ENCODE measurements at places on chromosomes 2 and 18. TPM values are rescaled to one million over a fixed set of nuclear protein-coding genes. Genes with fewer than 3 reads are reported as not detected.

DNA sequence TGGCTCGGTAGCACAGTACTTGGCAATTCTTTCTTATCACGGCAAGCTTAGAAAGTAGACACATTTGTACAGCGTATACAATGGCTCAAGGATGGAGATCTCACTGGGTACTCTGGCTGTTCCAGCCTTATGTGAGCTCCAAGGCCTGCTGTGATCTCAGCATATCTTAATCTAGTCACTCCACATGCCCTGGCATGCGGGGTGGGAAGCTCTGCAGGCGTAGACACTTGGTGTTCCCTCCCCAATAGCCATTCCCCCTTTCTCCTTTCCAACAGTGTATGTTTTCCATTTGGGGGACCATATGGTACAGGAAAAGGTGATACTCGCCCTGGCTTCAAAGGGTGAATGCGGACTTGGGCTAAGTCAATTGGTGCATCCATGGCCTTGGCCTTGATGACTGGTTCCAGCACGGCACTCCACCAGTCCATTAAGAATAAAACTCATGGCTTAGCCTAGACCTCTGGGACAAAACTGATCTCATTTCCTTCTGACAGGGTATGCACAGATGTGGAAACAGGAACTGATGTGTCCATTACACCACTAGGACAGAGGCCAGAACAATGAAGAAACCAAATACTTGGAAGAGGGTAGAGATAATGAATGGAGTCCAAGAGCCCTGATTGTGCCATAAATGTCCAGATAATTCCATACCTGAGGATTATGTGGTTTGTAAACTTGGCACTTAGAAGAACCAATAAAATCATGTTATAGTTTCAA, 28.4 kb downstream of the TGIF1 start:
- no peak for DNase-seq

DNA sequence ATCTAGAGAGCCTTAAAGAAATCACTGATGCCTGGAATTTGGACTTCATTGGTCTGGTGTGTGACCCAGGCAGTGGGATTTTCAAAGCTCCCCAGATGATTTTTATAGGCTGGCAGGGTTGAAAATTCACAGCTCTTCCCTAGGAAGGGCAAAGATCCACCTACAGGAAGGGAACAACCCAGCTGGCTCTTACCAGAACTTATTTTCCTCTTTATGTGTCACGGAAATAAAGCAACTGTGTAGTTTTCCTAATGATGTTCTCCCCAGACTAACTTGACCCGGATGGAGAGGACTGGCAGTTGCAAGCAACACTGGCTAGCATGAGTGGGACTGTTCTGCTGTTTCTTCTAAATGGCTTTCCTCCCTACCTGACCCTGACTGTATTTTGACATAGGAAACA, 235.6 kb downstream of the ALPK2 start:
- no peak for DNase-seq

- no peak for DNase-seq
Observed at GRCh38 chr2:212814941-212815340, 276.3 kb upstream of the ERBB4 start.

AFTPH gene
- 39.0 TPM for total RNA-seq

RNF144A gene
- 79.9 TPM for total RNA-seq

- DNase-seq, result no peak
Observed at GRCh38 chr2:147521936-147522335, 322.9 kb upstream of the ACVR2A start.

COLEC11 gene
- not detected for total RNA-seq

- no peak for DNase-seq
Observed at GRCh38 chr2:83850071-83850725, 608.9 kb downstream of the SUCLG1 start.

HNMT gene
- 0.15 TPM for total RNA-seq

MYO5B gene
- 0.72 TPM for total RNA-seq

DNA sequence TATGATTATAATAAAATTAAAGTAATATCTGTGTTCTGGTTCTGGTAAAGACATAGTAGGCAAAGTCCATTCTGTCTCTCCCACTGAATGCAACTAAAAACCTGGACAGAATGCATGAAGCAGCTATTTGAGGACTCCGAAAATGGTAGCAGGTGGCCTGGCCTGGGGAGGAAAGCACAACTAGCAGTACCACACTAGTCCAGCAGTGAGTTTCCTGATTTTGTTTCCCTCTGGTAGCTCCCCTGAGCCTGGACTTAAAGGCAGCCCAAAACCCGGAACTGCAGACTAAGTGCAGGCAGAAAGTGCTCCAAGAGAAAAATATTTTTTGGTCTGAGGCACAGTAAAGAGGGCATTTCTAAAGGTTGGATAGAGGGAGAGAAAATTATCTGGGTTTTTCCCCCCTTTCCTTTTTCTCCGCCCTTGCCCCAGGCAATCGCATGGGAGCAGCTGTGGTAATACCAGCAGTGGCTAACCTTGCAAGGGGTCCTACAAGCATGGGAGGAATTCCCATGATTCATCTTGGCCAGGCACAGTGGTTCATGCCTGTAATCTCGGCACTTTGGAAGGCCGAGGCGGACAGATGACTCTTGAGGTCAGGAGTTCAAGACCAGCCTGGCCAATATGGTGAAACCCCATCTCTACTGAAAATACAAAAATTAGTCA, 32.3 kb downstream of the ASXL2 start:
- DNase-seq, result no peak

DNA sequence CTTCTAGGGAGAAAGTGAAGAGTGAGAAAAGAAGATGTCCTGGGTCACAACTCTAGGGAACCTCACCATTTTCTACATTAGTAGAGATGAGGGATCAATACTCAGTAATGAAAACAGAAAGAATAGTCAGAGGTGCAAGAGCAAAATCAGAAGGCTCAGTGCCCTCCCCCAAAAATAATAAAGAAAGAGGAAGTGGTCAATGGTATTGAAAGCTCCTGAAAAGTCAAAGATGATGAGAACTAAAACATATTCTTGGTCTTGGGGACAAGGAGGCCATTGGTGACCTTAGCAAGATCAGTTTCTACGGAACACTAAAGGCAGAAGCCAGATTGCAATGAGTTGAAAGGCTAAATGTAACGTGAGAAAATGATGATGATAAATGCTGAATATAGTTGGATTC, 24.5 kb upstream of the MYO1B start:
- no peak for DNase-seq

DNA sequence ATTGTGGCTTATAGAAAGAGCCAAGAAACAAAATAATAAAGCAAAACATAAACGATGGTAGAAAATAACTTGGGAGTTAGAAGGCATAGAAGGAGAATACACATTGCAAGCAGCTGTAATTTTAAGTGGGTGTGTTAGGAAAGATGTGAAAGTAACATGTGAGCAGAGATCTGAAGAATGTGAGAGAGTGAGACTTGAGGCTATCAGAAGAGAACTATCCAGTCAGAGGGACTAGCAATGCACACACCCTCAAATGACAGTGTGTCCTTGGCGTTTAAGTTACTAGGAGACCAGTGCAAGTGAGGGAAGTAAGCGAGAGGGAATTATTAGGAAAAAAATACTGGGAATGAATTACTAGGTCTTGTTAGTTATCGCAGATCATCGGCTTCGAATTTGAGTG, 304.9 kb downstream of the DSEL start:
- DNase-seq, result no peak

GRCh38 chr18:14927701-14928100, 179.7 kb downstream of the ANKRD30B start:
- DNase-seq, result no peak

TSPYL6 gene
- total RNA-seq, result not detected

- DNase-seq, result no peak
Observed at GRCh38 chr2:150160058-150160457, 327.4 kb downstream of the RND3 start.

DNA sequence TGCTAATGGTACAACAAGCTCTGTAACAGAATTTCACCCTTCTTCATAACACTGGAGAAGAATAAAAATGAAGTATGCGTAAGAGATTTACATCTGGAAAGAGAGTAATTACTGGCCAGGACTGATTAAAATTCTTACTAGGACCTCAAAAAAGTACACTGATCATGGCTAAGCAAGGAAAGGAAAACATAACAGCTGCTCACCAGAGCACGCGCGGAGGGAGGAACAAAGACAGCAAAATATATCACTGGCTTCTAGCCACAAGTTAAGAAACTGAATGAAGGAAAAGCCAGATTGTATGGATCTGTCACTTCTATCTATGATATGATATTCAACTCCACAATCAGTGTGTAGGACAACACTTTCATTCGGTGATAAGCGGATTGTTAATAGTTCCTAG, 15.6 kb upstream of the CYTIP start:
- DNase-seq, result no peak

CTLA4 gene
- 36.2 TPM for total RNA-seq

- no peak for DNase-seq
Observed at GRCh38 chr2:206368933-206369569, 74.3 kb upstream of the ADAM23 start.

GRCh38 chr2:221169724-221170123, 402.4 kb downstream of the EPHA4 start:
- DNase-seq, result no peak

- no peak for DNase-seq
Observed at GRCh38 chr2:217086038-217086522, 226.2 kb upstream of the TNP1 start.

CMPK2 gene
- 9.1 TPM for total RNA-seq

DNA sequence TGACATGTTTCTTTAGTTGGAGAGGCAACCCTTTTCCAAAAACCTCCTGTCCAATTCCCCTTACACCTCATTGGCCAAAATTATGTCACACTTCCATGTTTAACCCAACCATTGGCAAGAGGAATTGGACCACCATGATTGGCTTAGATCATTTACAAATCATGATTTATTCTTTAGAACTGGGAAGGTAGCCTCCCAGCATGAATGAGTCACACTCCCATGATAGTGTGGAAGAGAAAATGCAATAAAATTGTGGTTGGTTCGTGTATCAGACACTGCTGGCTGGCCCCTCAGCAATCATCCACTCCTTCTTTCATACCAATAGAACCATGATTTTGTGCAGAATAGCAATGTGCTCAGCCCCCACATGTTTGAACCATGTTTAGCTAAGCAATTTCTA, 156.6 kb upstream of the ACVR2A start:
- DNase-seq, result no peak

DNA sequence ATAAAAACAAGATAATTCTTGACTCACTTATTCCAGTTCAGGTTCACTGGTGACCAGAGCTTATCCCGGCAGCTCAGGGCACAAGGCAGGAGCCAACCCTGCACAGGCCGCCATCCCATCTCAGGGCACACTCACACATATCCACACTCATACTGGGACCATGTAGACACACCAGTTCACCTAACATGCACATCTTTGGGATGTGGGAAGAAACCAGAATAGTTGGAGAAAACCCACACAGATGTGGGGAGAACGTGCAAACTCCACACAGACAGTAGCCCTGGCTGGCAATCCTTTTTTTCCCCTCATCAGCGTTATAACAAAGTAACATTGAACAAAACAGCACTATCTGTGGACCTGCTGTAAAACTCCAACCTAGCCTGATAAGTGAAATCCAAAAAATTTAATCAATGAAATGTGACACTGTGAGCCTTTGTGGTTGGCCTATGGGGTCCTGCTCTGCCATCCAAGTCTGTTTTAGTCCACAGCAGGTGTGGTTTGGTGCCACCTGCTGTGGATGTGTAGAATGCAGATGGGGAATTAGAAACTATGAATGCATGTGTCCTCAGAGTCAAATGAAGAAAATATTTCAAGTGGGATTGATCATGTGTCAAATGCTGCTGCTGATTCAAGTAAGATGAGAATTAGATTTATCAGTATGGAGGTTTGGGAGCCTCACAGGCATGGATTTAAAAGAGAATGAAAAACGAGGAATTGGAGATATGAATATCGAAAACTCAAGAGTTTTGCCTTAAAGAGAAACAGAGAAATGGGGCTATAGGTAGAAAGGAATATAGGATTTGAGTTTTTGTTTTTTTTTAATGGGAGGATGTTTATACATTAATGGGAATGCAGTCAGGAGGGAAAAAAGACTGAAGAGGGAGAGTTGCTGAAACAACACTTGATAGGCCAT, 47.0 kb downstream of the UGP2 start:
- DNase-seq, result peak; percentile 33

GRCh38 chr2:7133521-7133920, 216.3 kb downstream of the RNF144A start:
- no peak for DNase-seq

GRCh38 chr18:44602380-44602779, 78.3 kb upstream of the SETBP1 start:
- DNase-seq, result no peak

CTAGE1 gene
- total RNA-seq, result not detected

GRCh38 chr2:160956243-160956802, 203.9 kb upstream of the TANK start:
- no peak for DNase-seq

ABCG5 gene
- not detected for total RNA-seq

- no peak for DNase-seq
Observed at GRCh38 chr2:216206041-216206703, 97.0 kb downstream of the XRCC5 start.

RAX gene
- not detected for total RNA-seq

CPO gene
- total RNA-seq, result not detected

- no peak for DNase-seq
Observed at GRCh38 chr2:150472511-150472899, 15.0 kb downstream of the RND3 start.

STPG4 gene
- not detected for total RNA-seq

GRCh38 chr18:39531659-39532058, 1966.1 kb upstream of the CELF4 start:
- DNase-seq, result no peak

SALL3 gene
- 0.03 TPM for total RNA-seq

SIGLEC15 gene
- 0.33 TPM for total RNA-seq

ALLC gene
- not detected for total RNA-seq

IFIH1 gene
- total RNA-seq, result 32.6 TPM

KCNK3 gene
- 0.26 TPM for total RNA-seq

PHLPP1 gene
- total RNA-seq, result 7.0 TPM

DNA sequence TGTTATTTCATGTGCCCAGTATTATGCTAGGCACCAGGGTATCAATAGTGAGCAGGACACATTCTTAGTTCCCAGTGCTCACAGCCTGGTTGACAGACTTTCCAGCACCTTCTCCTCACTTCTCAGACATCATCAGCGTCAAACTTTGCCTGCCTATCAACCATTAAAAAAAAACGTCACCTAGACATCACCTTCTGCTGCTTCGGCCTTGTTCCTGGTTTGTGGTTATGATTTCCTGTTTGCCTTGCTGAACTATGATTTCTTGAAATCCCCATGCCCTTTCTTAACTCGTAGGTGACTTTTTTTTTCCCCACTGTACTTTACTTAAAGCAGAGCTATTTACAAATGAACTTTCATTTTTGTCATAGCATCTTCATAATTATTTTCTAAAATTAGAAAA, 60.4 kb upstream of the NABP1 start:
- DNase-seq, result peak; percentile 62

GRCh38 chr2:173027181-173028128, 48.2 kb upstream of the MAP3K20 start:
- DNase-seq, result peak; percentile 64

GRCh38 chr2:105540642-105541041, 141.8 kb upstream of the FHL2 start:
- DNase-seq, result no peak

UGT1A8 gene
- total RNA-seq, result not detected

- DNase-seq, result no peak
Observed at GRCh38 chr18:7945882-7946281, 378.8 kb downstream of the PTPRM start.
